Tibial nerve (tissue), 4 donors: ENCODE measurements at places on chromosomes 1 and 21. TPM values are rescaled to one million over a fixed set of nuclear protein-coding genes. Genes with fewer than 3 reads are reported as not detected.

OR2L3 gene
- total RNA-seq = not detected

GRCh38 chr1:18341291-18342069 is 139.2 kb upstream of the KLHDC7A start:
- no peak overlapping the region for H3K27ac ChIP-seq
- no peaks in the 10 kb centered on the region for H3K36me3 ChIP-seq
- no peaks in the 10 kb centered on the region for H3K27me3 ChIP-seq
- no peak for DNase-seq

GRCh38 chr1:6414443-6414844 is 5.3 kb downstream of the HES2 start:
- no peak for DNase-seq
- H3K36me3 ChIP-seq = no peaks in the 10 kb centered on the region
- H3K27ac ChIP-seq = no peak overlapping the region

- H3K27ac ChIP-seq = no peak overlapping the region
- H3K27me3 ChIP-seq = no peaks in the 10 kb centered on the region
- H3K36me3 ChIP-seq = no peaks in the 10 kb centered on the region
- no peak for DNase-seq
- H3K4me3 ChIP-seq = no peak overlapping the region
- H3K4me1 ChIP-seq = no peaks in the 10 kb centered on the region
Measured at GRCh38 chr1:42830631-42831030, 13.4 kb upstream of the SVBP start.

GRCh38 chr1:10544239-10544638 is 69.5 kb downstream of the PEX14 start:
- H3K4me3 ChIP-seq = no peak overlapping the region
- no peak for DNase-seq
- H3K4me1 ChIP-seq = peaks cover 11% of the 10 kb centered on the region
- no peak overlapping the region for H3K27ac ChIP-seq

DNA sequence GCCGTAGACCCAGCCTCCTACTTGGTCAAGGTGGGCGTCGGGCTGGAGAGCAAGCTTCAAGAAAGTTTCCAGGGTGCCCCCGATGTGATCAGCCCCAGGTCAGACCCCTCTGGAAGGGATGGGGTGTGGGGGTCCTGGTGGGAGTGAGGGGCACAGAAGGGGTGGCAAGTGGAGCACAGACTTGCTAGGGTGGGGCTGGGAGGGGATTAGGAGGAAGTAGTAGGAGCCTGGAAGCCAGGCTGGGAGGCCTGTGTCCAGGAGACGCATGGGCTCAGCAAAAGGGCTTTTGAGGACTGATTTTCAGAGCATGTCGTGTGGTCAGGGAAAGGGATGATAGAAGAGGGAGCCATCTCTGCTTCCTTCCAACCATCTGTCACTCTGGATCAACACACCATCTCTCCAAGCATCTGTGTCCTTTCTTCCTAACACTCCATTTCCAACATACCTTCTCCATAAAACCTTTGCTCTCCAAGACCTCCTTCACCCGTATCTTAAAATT is 8.5 kb downstream of the TRIM46 start:
- H3K36me3 ChIP-seq = no peaks in the 10 kb centered on the region
- no peaks in the 10 kb centered on the region for H3K27me3 ChIP-seq
- no peak for DNase-seq
- no peak overlapping the region for H3K27ac ChIP-seq
- H3K4me1 ChIP-seq = peaks cover 44% of the 10 kb centered on the region

DNA sequence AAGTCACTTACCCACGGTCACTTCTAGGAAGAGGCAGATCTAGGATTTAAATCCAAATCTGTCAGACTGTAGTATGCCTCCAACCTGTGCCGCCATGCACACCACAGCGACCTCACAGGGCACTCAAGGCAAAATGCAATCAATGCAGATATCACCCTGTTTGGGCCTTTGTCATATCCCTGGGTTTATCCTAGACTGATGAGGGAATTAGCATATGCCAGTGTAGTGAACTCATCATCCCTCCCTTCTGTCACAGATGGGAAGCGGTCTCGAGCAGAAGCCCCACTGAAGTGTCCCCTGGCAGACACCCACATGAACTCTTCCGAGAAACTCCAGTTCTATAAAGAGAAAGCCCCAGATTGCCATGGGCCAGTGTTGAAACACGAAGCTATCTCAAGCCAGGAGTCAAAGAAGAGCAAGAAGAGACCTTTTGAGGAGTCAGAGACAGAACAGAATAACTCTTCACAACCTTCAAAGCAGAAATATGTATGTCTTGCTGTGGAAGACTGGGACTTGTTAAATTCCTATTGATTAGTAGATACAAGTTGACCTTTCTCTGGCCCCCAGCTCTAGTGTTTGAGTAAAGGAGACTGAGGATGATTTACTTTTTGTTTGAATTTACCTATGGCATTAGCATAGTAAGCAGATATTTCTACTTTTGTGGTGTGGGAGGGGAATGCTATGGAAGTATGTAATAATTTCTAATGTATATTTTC is 21.4 kb downstream of the LRRC42 start:
- no peak for DNase-seq
- no peaks in the 10 kb centered on the region for H3K36me3 ChIP-seq
- H3K4me3 ChIP-seq = no peak overlapping the region
- H3K27ac ChIP-seq = no peak overlapping the region
- H3K4me1 ChIP-seq = no peaks in the 10 kb centered on the region

DNA sequence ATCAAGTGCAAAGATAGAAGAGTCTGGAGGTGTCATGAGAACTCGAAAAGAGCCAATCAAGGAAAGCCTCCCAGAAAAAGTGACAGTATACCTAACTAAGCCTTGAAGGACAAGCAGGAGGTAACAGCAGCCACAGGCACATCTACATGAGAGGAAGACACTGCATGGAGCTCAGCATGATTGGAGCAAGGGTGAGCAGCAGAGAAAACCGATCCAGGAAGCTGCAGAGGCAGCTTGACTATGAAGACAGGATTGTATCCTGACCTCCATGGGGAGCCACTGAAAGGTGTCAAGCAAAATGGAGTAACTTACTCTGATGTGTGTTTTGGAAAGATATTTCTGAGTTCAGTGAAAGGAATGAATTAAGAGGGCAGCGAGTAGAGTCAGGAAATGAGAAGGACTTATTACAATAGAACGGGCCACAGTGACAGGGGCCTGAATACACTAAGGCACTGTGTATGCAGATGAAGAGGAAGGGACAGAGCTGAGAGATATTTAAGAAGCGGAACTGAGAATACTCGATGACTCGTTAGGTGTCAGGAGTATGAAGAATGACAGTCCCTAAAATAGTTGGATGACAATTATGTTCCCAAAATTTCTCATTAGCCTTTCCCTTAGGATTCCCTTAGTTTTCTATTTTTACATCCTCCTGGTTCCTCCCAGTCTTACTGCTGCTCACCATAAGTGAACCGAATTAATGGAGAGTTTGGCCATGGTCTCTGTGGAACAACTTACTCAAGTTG is 139.3 kb upstream of the NFIA start:
- no peak for DNase-seq
- H3K27ac ChIP-seq = no peak overlapping the region
- no peaks in the 10 kb centered on the region for H3K36me3 ChIP-seq
- no peak overlapping the region for H3K4me3 ChIP-seq
- no peaks in the 10 kb centered on the region for H3K4me1 ChIP-seq
- H3K27me3 ChIP-seq = no peaks in the 10 kb centered on the region

LCE1E gene
- total RNA-seq = not detected

GRCh38 chr1:47593598-47594285 is 155.9 kb downstream of the FOXD2 start:
- H3K36me3 ChIP-seq = no peaks in the 10 kb centered on the region
- DNase-seq = no peak
- H3K27me3 ChIP-seq = peaks cover 31% of the 10 kb centered on the region
- H3K4me3 ChIP-seq = no peak overlapping the region
- no peak overlapping the region for H3K27ac ChIP-seq

GRCh38 chr1:206422525-206422924 is 47.8 kb upstream of the IKBKE start:
- no peak overlapping the region for H3K27ac ChIP-seq
- DNase-seq = no peak
- H3K4me1 ChIP-seq = no peaks in the 10 kb centered on the region
- peaks cover 90% of the 10 kb centered on the region for H3K36me3 ChIP-seq
- H3K27me3 ChIP-seq = no peaks in the 10 kb centered on the region

- no peaks in the 10 kb centered on the region for H3K36me3 ChIP-seq
- H3K4me3 ChIP-seq = no peak overlapping the region
- H3K27ac ChIP-seq = no peak overlapping the region
- DNase-seq = no peak
- H3K4me1 ChIP-seq = peaks cover 22% of the 10 kb centered on the region
Measured at GRCh38 chr1:37233606-37234005, 199.3 kb upstream of the GRIK3 start.

DNA sequence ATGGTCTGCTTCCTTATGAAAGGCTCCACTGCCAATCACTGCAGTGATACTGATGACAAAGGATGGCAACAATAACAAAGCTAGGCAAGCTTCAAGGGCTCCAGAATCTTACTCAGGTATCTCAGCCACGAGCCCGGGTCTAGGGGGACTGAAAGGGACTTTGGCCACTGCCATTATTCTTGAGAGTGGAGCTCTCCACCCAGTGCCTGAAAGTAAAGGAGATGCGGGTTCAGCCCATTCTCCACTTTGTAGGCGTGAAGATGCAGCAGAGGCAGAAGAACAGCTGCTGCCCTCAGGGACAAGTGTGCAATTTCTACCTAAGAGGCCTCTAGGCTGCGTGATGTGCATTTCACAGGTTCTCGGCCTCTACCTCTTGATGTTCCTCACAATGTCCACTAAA is 31.4 kb upstream of the SLAMF9 start:
- no peak for DNase-seq
- no peaks in the 10 kb centered on the region for H3K4me1 ChIP-seq
- H3K27me3 ChIP-seq = no peaks in the 10 kb centered on the region
- no peak overlapping the region for H3K4me3 ChIP-seq

DNA sequence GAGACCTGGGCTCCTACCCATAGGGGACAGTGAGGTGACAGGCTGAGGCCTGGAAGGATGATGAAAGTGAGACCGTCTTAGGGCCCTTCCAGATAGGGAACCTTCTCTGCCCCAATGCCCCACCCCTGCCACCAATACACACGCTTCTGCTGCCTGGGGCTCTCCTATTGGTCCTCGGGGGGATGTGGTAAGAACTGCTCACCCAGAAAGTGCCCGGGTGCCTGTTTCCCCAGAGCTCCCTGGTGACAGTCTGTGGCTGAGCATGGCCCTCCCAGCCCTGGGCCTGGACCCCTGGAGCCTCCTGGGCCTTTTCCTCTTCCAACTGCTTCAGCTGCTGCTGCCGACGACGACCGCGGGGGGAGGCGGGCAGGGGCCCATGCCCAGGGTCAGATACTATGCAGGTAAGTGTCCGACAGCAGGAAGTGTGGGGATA is 948 bp downstream of the SEMA4A start:
- H3K27ac ChIP-seq = no peak overlapping the region
- DNase-seq = no peak
- no peaks in the 10 kb centered on the region for H3K27me3 ChIP-seq
- H3K4me1 ChIP-seq = peaks cover 7% of the 10 kb centered on the region
- no peaks in the 10 kb centered on the region for H3K36me3 ChIP-seq

DNA sequence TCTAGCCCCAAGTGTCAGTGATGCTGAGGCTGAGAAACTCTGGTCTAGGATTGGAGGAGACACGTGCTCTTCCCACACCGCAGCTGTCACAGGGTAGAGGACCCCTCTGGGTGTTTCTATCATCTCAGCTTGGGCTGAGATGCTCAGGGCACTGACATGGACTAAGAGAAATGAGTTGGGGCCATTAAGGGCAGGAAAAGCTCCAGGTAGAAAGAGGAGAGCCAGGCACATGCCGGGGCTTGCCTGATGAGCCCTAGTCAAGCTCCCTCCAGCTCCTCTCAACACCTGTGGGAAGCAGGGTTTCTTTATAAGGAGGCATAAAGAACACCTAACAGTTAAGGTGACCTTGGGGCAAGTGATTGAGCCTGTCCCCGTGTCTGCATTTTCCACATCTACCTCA is 17.3 kb downstream of the ABCA4 start:
- no peak overlapping the region for H3K27ac ChIP-seq
- peaks cover 2% of the 10 kb centered on the region for H3K27me3 ChIP-seq
- no peak for DNase-seq
- no peaks in the 10 kb centered on the region for H3K36me3 ChIP-seq

DNA sequence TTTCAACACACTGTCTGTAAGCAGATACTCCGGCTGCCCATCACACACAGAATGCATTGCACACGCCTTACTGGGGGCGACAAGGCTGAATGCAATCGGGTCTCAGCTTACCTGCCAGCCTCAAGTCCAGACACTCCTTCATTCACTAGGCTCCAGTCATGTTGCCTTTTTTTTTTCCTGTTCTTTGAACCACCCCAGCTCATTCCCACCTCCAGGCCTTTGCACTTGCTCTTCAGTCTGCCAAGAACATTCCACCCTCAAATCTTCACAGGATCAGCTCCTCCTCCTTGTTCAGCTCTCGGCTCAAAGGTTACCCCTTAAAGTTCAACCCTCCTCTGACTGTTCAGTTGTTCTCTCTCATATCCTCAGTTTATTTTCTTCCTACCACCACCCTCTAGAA is 181.9 kb upstream of the ESRRG start:
- no peak for DNase-seq
- H3K4me1 ChIP-seq = peaks cover 23% of the 10 kb centered on the region
- no peak overlapping the region for H3K4me3 ChIP-seq
- peak overlapping the region; percentile 70 for H3K27ac ChIP-seq
- no peaks in the 10 kb centered on the region for H3K36me3 ChIP-seq

RPTN gene
- not detected for total RNA-seq

ELF3 gene
- total RNA-seq = not detected

DNA sequence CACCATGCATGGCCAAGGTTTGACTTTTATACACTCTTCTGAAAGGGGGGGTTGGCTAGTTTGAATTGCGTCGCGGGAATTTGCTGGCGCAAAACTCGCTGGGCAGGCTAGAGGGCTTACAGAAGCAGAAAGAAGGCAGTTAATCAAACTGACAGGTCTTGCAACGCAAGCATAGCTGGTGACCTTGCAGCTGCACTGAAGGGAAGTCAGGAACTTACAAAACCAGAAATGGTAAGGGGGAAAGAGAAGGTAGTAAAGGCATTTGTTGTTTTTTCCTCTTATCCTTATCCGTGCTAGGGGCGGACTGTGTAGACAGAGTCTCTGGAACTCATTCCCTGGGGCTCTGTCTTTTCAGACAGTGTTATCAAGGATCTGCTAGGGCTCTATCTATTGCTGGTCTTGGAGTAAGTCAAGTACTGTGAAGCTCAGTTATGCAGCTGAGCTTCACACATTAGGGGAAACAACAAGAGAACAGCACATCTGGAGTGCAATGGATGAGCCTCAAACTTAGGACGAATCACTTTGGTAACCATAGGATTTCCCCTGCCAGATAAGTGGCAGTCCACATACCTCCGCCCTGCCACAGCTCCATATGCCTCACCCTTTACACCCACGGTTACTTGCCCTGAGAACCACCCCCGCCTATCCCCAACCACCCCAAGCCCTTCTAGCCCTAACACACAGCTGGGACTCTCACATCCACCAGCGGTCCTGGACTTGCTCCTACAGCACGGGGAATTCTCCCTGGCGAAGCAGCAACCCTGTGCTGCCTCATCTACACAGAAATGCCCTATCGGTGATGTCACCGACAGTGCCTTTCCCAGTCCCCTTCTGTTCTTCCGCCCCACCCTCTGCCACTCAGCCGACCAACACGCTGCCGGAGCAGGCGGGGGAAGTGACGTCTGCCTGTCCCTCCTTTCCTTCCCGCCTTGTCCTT is 251.4 kb downstream of the FAM72C start:
- no peaks in the 10 kb centered on the region for H3K4me1 ChIP-seq
- no peak overlapping the region for H3K4me3 ChIP-seq
- H3K27me3 ChIP-seq = peaks cover 13% of the 10 kb centered on the region
